ENCODE measurements at places on chromosomes 4 and X.

- peak; percentile 83 for DNase-seq
These were observed 100.1 kb downstream of the CXXC4 start for GRCh38 chr4:104394406-104395167.

- DNase-seq: no peak
These were observed 49.0 kb downstream of the PRDM5 start for GRCh38 chr4:120873554-120873953.

DNA sequence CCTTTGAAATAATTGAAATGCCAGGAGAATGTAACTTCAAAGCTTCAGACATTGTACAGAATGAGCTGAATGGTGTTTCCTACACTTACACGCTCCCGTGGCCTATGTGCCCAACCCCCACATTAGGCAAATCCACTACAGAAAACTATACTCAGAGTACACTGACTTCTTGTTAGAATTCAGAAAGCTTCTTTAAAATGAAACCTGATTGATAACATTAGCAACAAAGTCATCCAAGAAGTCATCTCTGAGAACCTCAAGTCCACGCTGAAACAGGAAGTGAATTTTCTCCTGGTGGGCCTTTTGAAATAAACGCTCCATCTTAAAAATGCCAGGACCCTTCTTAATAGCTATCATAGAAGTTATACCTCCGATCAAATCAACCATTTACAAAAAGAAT is 136.3 kb downstream of the TSPAN5 start:
- DNase-seq: no peak

GRCh38 chr4:159298502-159298901 is 195.6 kb downstream of the RAPGEF2 start:
- DNase-seq: no peak

- no peak for DNase-seq
These were observed 21.1 kb downstream of the CORIN start for GRCh38 chr4:47816748-47817147.

DNA sequence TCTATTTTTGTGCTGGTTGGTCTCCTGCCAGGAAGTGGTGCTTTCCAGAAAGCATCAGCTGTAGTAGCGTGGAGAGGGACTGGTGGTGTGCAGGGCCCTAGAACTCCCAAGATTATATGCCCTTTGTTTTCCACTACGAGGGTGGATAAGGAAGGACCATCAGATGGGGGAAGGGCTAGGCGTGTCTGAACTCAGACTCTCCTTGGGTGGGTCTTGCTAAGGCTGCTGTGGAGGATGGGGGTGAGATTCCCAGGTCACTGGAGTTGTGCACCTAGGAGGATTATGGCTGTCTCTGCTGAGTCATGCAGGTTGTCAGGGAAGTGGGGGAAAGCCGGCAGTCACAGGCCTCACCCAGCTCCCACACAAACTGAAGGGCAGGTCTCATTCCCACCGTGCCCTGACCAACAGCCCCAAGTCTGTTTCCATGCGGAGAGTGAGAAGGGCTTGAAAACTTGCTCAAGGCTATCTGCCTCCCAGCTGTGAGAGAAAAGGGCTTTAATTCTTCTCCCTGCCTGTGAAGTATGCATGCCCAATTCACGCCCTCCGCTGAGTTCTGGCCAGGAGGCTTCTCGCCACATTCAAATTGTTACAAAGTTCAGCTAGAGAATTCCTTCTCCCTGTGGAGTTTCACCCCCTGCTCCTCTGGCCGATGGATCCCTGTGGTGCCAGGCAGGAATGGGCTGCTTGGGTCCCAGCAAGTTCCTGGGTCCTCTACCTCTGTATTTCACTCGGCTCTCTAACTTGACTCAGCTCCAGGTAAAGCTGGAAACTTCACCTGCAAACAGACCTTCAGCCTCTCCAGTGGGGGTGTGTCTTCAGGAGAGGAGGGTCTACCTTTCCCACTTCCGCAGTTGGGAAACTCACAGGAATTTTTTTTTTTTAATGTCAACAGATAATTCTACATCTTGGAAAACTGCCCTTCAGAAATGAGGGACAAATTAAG is 7.7 kb upstream of the CSTF2 start:
- no peak for DNase-seq

GRCh38 chr4:149095811-149096210 is 653.6 kb upstream of the NR3C2 start:
- DNase-seq: no peak

GRCh38 chr4:110106931-110107296 is 91.5 kb downstream of the ELOVL6 start:
- DNase-seq: no peak

- no peak for DNase-seq
These were observed 94.2 kb downstream of the MBNL3 start for GRCh38 chrX:132394591-132394990.

- DNase-seq: no peak
These were observed 51.8 kb downstream of the RBPJ start for GRCh38 chr4:26372525-26373172.

All from NCI-H1930 (cell line).